ENCODE measurements at places on chromosomes 11 and 22.

GRCh38 chr22:20433686-20434241 lies 3.9 kb downstream of the SCARF2 start:
- no peak for DNase-seq

GRCh38 chr11:44143987-44144909 lies 48.8 kb downstream of the EXT2 start:
- no peak for DNase-seq

GRCh38 chr22:19862619-19863246 lies 8.1 kb upstream of the GNB1L start:
- no peak for DNase-seq

GRCh38 chr22:23251445-23252093 lies 71.3 kb downstream of the BCR start:
- no peak for DNase-seq

DNA sequence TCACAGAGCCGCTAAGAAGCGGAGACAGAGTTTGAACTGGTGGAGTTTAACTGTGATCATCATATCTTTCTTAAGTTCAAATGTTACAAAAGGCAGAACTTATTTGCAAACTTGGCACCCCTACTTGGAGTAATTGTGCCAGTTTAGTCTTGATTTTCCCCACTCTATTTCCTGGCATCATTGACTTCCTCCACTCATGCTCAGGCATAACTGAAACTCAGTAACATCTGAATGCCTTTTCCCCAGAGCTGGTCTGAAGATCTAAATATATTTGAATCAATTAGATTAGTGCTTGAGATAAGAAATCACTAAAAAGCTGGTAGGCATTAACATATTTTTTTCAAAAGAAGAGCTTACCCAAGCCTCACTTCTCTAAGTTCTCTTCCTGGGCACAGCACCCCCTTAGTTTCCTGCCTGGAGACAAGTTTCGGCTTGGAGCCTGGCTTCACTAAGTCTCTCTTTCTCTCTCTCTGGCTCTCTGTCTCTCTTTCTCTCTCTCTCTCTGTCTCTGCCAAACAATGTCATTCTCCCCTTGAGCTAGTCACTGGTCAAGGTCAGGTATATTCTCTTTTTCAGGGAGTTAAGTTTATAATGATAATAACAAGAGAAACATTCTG lies 190.8 kb downstream of the LUZP2 start:
- no peak for DNase-seq

GRCh38 chr11:106461839-106462545 lies 384.5 kb downstream of the AASDHPPT start:
- peak; percentile 62 for DNase-seq

GRCh38 chr22:46175631-46176030 lies 25.3 kb downstream of the PPARA start:
- DNase-seq: peak; percentile 95

DNA sequence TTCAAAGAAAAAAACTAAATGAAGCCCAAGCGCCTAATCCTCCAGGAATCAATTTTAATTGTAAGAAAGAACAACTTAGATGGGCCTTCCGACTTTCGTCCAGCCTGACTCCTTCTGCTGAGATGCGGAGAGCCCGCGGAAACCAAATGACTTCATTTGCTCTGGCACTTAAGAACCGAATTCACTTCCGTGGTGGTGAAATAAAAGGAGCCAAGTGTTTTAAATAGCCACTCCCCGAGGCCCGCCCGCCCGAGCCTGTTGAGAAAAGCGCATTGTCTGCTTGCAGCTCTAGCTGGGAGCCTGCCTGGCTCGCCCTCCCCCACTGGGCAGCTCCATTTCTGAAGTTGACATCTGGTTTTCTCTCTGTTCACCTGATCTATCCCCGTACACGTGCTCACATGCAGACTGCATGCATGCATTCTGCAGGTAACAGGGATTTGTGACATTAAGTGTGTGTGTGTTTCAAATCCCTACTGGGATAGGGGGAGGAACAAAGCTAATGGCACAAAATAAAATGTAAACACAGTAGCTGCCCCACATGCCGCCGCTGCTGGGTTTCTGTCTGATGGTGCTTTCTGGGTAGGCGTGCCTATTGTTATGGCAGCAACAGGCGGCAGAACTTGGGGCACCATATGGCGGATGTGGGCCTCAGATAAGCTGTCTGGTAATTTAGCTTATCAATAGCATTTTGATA lies 6.2 kb downstream of the TEAD1 start:
- peak; percentile 92 for DNase-seq

DNA sequence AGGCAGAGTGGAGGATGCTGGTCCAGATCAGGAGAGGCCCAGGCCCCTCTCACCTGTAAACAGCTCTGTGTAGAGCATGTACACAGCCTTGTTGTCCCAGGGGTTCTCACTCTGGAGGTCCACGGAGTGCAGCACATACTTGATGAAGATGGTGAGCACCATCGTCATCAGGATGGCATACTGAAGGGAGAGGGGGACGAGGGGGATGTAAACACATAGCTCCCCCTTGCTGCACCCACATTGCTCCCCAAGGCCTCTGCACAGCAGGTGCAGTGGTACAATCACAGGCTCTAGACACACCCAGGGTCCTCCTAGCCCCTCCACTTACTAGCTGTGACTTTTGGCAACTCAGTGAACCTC lies 2.9 kb downstream of the SYVN1 start:
- DNase-seq: no peak

GRCh38 chr11:11866203-11866602 lies 24.4 kb downstream of the USP47 start:
- no peak for DNase-seq

DNA sequence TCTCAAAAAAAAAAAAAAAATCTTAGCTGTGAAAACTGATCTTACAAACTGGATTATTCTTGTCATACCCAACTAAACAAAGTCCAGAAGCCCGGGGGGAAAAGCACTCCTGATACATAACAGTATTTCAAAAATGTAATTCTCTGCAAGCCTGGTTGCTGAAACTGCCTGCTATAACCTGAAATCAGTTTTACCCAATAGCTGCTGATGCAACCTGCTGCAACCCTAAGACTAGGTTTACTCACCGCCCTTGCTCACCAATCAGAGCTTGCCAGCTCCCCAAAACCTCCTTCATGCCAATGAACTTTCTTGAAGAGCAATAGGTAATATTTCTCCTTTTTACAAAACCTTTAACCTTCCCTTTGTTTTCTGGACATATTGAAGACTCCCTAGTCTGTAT lies 12.4 kb downstream of the FGF19 start:
- peak; percentile 40 for DNase-seq

DNA sequence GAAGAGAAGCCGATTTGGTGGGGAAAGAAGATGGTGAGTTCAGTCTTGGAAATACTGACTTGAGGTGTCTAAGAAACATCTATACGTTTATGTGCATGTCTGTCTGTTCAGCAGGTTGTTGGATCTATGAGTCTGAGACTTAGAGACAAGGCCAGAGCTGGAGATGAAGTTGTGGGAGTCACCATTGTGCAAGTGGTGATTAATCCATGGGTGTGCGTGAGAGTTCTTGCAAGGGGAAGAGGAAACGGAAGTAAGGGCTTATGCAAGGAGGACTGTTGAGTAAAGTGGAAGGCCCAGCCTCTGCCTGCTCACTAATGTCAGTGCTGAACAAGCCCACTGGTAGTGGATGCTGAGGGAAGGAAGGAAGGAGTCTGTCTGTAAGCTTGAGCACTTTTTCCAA lies 9.7 kb downstream of the TMEM45B start:
- DNase-seq: no peak

DNA sequence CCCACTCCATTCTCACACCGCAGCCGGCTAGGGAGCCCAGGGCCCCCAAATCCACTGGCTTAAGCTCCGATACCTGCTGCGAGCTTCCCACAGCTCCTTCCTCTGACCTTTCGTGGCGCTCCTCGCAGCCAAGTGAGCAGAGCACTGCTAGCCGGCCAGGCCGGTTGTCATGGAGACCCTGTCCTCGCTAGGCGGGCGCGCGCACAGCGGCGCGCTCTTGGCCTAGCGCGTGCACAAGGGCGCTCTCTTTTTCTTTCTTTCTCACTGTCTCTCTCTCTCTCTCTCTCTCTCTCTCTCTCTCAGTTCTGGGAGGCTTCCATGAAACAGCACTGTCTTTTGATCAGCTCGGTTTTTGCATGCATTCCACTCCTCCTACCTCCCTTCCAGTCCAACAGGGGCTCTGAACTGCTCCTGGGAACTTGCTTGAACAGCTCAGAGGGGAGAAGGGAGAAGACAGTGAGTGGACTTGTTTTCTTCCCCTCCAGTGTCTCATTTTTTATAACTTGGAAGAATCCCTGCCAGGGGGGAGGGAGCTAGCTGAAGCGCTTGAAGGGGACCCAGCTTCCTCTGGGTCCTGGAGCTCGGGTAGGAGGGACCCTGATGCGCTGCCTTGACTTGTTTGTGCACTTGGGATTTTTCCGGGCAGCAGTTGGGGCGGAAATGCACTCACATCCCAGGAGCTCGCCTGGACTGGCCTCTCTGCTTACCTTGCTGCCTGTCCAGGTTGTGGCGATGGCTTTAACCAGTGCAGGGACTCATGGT lies 100.3 kb upstream of the AKIP1 start:
- peak; percentile 88 for DNase-seq

DNA sequence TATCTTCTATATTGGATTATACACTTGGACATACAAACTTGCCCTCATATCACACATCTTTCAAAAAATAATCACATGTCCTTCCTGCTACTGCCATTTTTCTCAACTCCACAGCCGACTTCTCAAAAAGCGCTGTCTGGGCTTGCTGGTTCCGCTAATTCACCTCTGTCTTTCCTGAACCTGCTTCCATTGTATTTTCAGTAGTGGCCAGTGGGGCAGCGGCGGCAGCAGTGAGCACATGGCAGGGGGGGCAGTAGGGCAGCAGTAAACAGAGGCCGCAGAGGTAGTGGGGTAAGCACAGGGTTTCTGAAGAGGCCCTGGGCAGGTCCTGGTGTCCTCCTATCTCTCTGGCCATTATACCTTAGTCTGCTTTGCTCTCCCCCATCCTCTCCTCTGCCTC lies 126.3 kb downstream of the RRAS2 start:
- DNase-seq: no peak

DNA sequence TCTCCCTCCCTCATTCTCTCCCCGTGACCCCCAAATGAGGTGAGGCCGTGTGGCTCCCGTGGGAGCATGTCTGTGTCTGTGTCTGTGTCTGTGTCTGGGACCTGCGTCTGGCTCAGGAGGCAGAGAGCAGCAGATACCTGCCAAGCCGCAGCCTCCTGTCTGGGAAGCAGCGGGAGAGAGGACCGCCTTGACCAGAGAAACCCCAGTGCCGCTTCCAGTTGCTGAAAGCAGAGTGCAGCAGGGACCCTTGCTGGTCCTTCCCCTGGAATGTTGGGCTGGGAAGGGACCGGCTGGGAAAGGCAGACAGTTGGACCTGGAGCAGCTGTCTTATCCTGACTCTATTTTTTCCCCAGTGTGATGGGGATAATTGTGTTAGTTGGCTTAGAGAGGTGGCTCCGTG lies 525 bp downstream of the CSDC2 start:
- DNase-seq: peak; percentile 20

GRCh38 chr11:2299773-2300172 lies 1.9 kb downstream of the C11orf21 start:
- DNase-seq: no peak

DNA sequence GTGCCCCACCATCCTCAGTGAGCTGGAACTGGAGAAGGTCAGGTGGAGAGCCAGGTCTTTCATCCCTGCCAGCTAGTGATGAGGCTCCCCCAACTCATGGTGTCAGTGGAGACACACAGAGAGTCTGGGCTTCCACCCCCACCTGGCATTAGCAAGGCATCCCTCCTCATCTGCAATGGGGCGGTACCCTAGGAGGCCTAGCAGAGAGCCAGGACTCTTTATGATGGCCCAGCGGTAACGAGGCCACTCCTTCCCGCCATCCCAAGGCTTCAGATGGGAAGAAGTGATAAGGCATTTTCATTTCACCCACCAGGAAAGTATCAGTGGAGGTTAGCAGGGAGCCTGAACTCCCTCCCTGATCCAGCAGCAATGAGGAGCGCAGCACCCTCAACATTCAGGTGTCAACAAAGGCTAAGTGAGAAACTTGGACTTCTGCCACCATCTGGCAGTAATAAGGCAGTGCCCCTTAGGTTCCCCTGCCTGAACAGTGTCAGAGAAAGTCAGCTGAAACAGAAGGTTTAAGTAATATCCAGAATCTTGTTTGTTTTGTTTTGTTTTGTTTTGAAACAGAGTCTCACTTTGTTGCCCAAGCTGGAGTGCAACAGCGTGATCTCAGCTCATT lies 40.5 kb upstream of the FBLN1 start:
- DNase-seq: no peak

DNA sequence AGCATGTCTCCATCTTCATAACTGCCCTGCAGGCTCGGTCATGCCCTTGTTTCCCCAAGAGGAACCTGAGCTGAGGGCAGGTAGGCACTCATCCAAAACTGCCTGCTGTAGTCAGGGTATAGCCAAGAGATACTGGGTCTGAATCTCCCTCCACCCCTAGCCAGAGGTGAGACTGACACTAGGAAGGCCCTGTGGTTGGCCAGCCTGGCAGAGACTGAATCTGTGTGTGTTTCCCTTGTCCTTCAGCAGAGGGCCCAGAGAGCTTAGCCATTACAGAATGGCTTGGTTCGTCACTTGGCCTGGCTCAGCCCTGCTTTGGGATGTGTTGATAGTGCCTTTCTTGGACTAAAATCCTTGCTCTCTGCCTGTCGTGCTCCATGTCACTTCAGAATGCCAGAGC lies 79.3 kb upstream of the SUSD2 start:
- no peak for DNase-seq

DNA sequence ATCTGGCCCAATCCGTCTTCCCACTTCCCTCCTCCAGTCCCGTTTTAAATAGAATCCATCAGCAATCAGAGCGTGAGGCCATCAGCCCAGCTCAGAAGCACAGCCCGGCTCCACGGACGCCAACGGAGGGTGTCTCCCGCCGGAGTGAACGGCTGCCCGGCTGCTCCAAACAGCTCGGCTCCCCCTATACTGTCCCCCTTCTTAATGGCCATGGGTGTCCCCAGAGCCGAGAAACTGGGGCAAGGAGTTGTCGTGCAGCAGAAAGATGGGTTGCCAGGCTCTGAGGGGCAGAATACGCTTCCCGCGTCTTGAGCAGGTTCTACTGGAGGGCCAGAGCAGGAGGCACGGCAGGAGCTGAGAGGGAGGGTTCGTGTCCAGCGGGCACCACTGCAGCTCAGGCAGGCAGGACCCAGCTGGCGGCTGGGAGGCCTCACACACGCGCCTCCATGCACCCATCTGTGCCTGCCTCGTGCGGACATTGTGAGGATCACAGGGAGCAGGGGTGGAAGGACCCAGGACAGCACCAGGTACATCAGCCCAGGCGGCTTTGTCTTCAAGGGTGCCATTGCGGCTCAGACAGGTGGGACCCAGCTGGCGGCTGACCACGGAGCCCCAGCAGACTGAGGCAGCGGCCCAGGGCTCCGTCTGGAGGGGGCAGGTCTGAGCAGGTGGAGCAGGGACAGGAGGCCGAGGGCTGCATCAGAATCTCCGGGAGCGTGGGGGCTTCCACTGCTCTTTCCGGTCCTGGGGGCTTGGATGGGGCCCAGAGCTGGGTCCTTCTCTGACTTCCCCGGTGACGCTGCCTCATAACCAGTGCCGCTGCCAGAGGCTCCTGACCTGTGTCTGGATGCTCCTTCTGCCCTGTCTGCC lies 882.7 kb downstream of the BRD1 start:
- DNase-seq: no peak
